ENCODE measurements at places on chromosomes 13 and 19. TPM values are rescaled to one million over a fixed set of nuclear protein-coding genes. Genes with fewer than 3 reads are reported as not detected.

Gene ITGBL1
- 100 TPM for total RNA-seq

Gene CYP2S1
- not detected for total RNA-seq

Gene CLIP3
- total RNA-seq = 11.5 TPM

Gene ZNF99
- total RNA-seq = under 0.01 TPM

Gene LPAR2
- 0.78 TPM for total RNA-seq

Gene ZNF530
- 3.9 TPM for total RNA-seq

Gene PEAK3
- total RNA-seq = not detected

Gene CCL25
- total RNA-seq = not detected

Gene TTYH1
- not detected for total RNA-seq

Gene FCGBP
- 0.76 TPM for total RNA-seq

Gene PROZ
- not detected for total RNA-seq

Measured in articular chondrocyte of knee joint (primary cell).